Endothelial cell of umbilical vein (primary cell): ENCODE measurements at places on chromosomes 6 and 20.
A peak's percentile ranks its signal among the peaks of the same experiment; 100 is the strongest.

DNA sequence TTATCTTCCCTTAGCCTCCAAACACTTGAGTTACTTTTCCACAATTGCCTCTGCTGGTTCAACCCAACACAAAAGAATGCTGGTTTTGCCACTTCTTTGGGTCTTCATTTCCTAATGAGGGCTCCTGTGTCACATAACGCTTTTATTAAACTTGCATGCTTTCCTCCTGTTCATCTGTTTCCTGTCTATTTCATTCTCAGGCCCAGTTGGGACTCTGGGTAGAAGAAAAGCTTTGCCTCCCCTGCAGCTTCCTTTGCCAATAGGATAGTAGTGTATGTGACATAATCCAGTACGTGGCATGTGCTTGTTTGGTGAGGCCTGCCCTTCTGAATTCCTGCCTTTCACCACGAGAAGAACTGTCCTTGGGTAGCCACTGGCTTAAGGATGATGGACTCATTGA lies 529.3 kb upstream of the AGPAT4 start:
- no peaks in the 10 kb centered on the region for H3K36me3 ChIP-seq
- no peak for DNase-seq
- no peaks in the 10 kb centered on the region for H3K27me3 ChIP-seq
- H3K4me1 ChIP-seq: no peaks in the 10 kb centered on the region

- peak; percentile 22 for DNase-seq
- no peaks in the 10 kb centered on the region for H3K36me3 ChIP-seq
- H3K4me1 ChIP-seq: peaks cover 17% of the 10 kb centered on the region
- H3K4me3 ChIP-seq: no peak overlapping the region
- peaks cover 69% of the 10 kb centered on the region for H3K27me3 ChIP-seq
- H3K27ac ChIP-seq: no peak overlapping the region
Measured at GRCh38 chr6:45419571-45420082, 41.9 kb upstream of the SUPT3H start.

DNA sequence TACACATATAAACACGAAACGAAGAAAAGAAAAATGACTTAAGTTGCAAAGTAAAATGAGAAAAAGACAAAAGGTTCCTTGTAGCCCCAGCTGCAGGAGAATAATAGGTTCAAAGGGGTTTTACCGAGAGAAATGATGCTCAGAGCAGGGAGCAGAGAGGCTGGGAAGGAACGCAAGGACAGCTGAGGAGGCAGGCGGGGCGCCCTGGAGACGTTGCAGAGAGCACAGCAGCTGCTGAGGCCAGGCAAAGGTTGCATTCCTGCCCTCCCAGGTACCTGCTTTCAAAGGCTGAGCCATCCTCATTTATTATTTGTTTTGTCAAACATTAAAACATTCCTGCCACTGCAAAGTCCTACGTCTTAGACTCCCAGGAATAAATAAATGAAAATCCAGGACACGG lies 16.2 kb upstream of the VAPB start:
- no peak for DNase-seq
- peaks cover 1% of the 10 kb centered on the region for H3K36me3 ChIP-seq
- H3K4me3 ChIP-seq: no peak overlapping the region
- no peaks in the 10 kb centered on the region for H3K27me3 ChIP-seq
- no peaks in the 10 kb centered on the region for H3K4me1 ChIP-seq

GRCh38 chr6:89291256-89291819 lies 23.8 kb downstream of the GABRR2 start:
- H3K36me3 ChIP-seq: no peaks in the 10 kb centered on the region
- H3K27ac ChIP-seq: no peak overlapping the region
- no peak overlapping the region for H3K4me3 ChIP-seq
- H3K27me3 ChIP-seq: no peaks in the 10 kb centered on the region
- peak; percentile 7 for DNase-seq

- no peak for DNase-seq
- H3K4me1 ChIP-seq: no peaks in the 10 kb centered on the region
- H3K27ac ChIP-seq: no peak overlapping the region
- no peak overlapping the region for H3K4me3 ChIP-seq
- H3K36me3 ChIP-seq: no peaks in the 10 kb centered on the region
- H3K27me3 ChIP-seq: no peaks in the 10 kb centered on the region
Measured at GRCh38 chr6:40152701-40153436, 218.6 kb upstream of the MOCS1 start.
